ENCODE measurements at places on chromosomes 3 and 15. TPM values are rescaled to one million over a fixed set of nuclear protein-coding genes. Genes with fewer than 3 reads are reported as not detected.

- DNase-seq = no peak
These were observed 42.2 kb upstream of the B3GNT5 start for GRCh38 chr3:183210862-183211341.

- no peak for DNase-seq
These were observed 274.7 kb upstream of the CTNNB1 start for GRCh38 chr3:40924559-40925141.

- peak; percentile 47 for DNase-seq
These were observed 73.0 kb downstream of the OXNAD1 start for GRCh38 chr3:16337856-16338540.

Gene SEMA5B
- 1.4 TPM for total RNA-seq

Gene MOBP
- total RNA-seq = 1.3 TPM

Gene CADPS
- total RNA-seq = 13.1 TPM

Gene PPP1R14D
- total RNA-seq = 19.5 TPM

Gene KNG1
- 1.6 TPM for total RNA-seq
